ENCODE measurements at places on chromosomes 3 and 15. TPM values are rescaled to one million over a fixed set of nuclear protein-coding genes. Genes with fewer than 3 reads are reported as not detected.

Gene CD96
- total RNA-seq: not detected

Gene ADAMTS7
- total RNA-seq: 52.7 TPM

Gene PRICKLE2
- 12.5 TPM for total RNA-seq

Gene LDHAL6B
- not detected for total RNA-seq

Gene FAM81A
- total RNA-seq: 4.1 TPM

Gene CAV3
- not detected for total RNA-seq

Gene TNFSF10
- total RNA-seq: not detected

Gene SLC12A1
- 0.19 TPM for total RNA-seq

Gene RBP2
- total RNA-seq: not detected

Gene TRPM1
- total RNA-seq: not detected

Gene BFSP2
- total RNA-seq: not detected

Gene EFCAB12
- total RNA-seq: 0.24 TPM
